ENCODE measurements at places on chromosomes 3 and 15. TPM values are rescaled to one million over a fixed set of nuclear protein-coding genes. Genes with fewer than 3 reads are reported as not detected.

GRCh38 chr3:189167027-189167766, 4.6 kb upstream of the TPRG1 start:
- H3K4me3 ChIP-seq = no peak overlapping the region
- H3K4me1 ChIP-seq = peaks cover 8% of the 10 kb centered on the region
- H3K36me3 ChIP-seq = no peaks in the 10 kb centered on the region
- H3K27me3 ChIP-seq = no peaks in the 10 kb centered on the region
- no peak overlapping the region for H3K27ac ChIP-seq

RBPMS2 gene
- total RNA-seq = not detected

DNA sequence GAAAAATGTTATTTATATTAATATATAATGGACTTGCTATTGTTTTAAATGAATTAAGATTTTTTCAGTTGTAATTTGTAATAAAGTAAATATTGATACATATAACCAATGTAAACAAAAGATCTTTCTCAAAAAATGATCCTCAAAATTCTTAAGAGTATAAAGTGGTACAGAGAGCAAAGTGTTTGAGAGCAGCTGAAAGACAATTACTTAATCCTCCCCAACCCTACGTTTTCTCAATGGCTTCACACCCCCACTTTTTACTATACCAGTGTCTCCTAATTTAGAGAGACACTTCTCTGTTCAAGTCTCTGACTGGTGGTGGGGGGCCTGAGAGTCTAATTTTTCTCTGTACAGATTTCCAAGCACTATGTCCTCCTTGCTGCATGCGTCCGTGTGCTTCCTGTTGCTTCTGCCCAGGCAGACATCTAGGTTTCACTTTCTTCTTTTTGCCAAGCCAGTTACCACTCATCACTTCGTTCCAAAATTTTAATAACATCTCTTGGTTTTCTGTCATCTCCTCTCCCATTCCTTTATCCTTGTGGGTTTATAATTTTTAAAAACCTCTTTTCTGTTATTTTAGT, 276.3 kb upstream of the DNAJC19 start:
- no peak overlapping the region for H3K27ac ChIP-seq
- no peak for DNase-seq
- peaks cover 8% of the 10 kb centered on the region for H3K4me1 ChIP-seq

GRCh38 chr3:32821686-32822296, 4.0 kb downstream of the TRIM71 start:
- peaks cover 3% of the 10 kb centered on the region for H3K4me1 ChIP-seq
- H3K36me3 ChIP-seq = no peaks in the 10 kb centered on the region
- no peak for DNase-seq
- peaks cover 60% of the 10 kb centered on the region for H3K27me3 ChIP-seq
- H3K27ac ChIP-seq = no peak overlapping the region

ANKDD1A gene
- total RNA-seq = 2.9 TPM

- peaks cover 8% of the 10 kb centered on the region for H3K4me1 ChIP-seq
- no peaks in the 10 kb centered on the region for H3K27me3 ChIP-seq
- H3K36me3 ChIP-seq = peaks cover 5% of the 10 kb centered on the region
These were observed 1.8 kb downstream of the IL20RB start for GRCh38 chr3:136959599-136959998.

DNA sequence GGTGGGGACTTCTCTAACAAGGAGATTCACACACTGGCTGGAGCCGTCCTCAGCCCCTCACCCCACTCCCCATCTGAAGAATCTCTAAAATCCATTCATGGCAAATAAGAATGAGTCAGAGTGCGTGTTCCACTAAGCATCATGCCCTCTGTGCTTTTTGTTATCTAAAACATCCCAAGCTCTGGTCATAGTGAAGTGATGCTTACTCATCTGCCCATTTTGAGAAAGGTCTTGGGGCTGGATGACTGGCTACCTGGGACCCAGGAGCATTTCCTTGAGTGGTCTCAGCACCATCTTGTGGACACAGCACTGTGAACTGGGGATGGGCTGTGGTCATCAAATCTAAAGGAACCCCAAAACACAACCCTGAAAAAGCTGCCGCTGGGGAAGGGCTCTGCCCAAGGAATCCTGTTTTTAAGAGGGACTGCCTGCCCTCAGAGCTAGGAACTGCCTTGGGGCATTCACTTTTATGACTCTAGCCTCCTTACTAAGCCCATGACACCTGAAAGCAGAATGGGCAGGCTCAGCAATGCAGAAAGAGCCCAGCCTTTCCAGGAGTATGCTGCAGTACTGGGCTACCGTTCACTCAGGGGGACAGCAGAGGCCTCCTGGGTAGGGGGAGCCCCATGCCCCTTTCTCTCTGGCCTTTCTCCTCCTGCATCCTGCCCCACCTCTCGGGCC, 53.5 kb downstream of the ZBTB38 start:
- no peaks in the 10 kb centered on the region for H3K27me3 ChIP-seq
- H3K27ac ChIP-seq = no peak overlapping the region
- H3K36me3 ChIP-seq = peaks cover 11% of the 10 kb centered on the region

DNA sequence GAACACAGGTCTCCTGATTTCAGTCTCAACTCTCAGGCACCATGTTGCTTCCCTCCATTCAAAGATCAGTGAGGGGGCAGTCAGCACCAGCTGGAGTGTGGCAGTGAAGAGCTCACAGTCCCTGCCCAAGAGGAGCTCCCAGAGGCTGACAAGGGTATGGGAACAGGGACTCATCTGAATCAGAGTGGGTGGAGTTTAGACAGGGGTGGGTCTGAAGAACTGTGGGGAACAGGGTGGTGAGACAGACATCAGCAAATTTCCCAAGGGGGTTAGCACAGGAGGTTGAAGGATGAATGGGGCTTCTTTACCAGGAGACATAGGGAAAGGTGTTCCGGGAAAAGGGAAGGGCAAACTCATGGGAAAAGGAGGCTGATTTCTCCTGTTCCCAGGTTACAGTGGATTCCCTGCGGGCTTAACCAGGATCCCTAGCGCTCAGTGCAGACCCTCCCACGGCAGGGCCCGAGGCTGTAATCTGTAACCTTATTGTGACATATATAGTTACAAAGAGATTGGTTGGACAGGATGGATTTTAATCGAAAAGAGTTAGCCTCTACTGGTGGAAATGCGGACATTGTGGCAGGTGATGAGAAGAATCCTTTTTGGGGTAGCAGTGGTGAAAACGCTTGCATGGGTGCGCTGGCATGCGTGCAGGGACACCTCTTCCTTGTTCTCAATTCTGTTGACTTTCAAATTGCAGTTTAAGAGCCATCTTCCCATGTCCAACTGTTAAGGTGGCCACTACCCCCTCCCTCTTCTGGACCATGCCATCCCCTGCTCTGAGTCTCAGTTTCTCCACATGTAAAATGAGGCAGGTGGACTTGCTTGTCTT, 160.3 kb downstream of the SMAD6 start:
- no peak overlapping the region for H3K27ac ChIP-seq
- no peak overlapping the region for H3K4me3 ChIP-seq
- peaks cover 9% of the 10 kb centered on the region for H3K4me1 ChIP-seq
- H3K36me3 ChIP-seq = no peaks in the 10 kb centered on the region

DNA sequence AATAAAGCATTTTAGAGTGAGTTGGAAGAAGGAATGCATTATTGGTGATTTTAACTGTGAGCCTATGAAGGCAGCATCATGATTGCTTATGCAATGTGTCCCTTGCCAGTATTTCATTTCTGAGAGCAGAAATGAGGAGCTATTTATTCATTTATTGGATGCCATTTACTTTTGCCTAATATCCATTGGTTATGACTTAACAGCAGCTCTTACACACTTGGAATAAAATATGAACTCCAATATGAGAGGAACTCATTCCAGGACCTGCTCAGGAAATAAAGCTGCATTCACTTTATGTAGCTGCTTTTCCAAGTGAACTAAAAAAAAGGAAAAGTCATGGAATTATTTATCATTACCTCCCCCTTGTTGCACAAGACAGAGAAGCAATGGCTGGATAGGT, 280.1 kb downstream of the LRTM1 start:
- H3K36me3 ChIP-seq = no peaks in the 10 kb centered on the region
- H3K4me1 ChIP-seq = no peaks in the 10 kb centered on the region
- H3K27ac ChIP-seq = no peak overlapping the region
- DNase-seq = no peak

RASGRP1 gene
- 46.6 TPM for total RNA-seq

GRCh38 chr3:183306798-183307671, 54.0 kb downstream of the B3GNT5 start:
- H3K4me3 ChIP-seq = no peak overlapping the region
- peaks cover 6% of the 10 kb centered on the region for H3K36me3 ChIP-seq
- peak; percentile 41 for DNase-seq
- H3K27ac ChIP-seq = peak overlapping the region; percentile 32
- peaks cover 26% of the 10 kb centered on the region for H3K4me1 ChIP-seq
- no peaks in the 10 kb centered on the region for H3K27me3 ChIP-seq

DNA sequence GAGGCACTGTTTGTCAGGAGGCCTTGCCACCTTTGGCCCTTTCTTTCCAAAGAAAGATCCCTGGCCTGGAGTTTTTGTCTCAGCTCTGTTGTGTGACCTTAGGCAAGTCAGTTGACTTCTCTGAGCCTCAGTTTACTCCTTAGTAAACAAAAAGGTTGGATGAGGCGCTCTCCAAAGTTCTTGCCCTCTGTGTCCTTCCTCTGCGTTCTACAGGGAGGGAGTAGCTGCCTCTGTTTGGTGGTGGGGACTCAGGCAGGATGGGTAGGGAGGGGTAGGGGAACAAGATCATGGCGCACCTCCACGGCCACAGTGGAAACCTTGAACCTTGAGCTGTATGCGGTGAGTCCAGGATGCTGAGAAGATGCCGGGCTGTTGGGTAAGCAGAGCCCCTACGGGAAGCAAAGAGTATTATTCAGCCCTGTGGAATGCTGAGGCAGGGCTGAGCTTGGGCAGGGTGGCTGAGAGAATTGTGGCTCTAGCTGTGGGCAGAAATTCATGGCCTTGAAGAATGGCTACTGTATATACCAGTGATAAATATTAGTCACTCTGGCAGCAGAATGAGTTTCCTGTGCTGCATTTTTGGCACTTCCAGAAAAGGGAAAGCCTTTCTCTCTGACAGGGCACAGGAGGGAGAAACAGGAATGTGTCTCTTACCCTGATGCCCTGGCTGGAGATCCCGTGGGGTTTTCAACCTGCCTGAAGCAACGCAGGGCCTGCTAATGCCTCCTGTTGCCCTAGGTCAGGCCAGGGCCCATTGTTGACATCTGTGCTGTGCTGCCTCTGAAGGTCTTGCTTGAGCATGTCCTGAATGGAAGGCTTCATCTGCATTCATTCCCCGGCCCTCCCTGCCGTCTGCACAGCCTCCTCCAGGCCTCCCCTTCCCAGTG, 39.9 kb downstream of the SMAD3 start:
- no peak overlapping the region for H3K4me3 ChIP-seq
- peaks cover 60% of the 10 kb centered on the region for H3K4me1 ChIP-seq
- no peaks in the 10 kb centered on the region for H3K27me3 ChIP-seq
- H3K36me3 ChIP-seq = peaks cover 18% of the 10 kb centered on the region
- peak overlapping the region; percentile 68 for H3K27ac ChIP-seq

GRCh38 chr15:53472883-53473282, 286.6 kb downstream of the WDR72 start:
- H3K4me3 ChIP-seq = no peak overlapping the region
- DNase-seq = no peak
- H3K4me1 ChIP-seq = no peaks in the 10 kb centered on the region
- no peaks in the 10 kb centered on the region for H3K36me3 ChIP-seq
- no peak overlapping the region for H3K27ac ChIP-seq

MED12L gene
- 2.1 TPM for total RNA-seq

- no peaks in the 10 kb centered on the region for H3K4me1 ChIP-seq
- no peak overlapping the region for H3K4me3 ChIP-seq
- DNase-seq = no peak
- no peaks in the 10 kb centered on the region for H3K27me3 ChIP-seq
These were observed 861.8 kb downstream of the SQOR start for GRCh38 chr15:46496491-46497115.

DNA sequence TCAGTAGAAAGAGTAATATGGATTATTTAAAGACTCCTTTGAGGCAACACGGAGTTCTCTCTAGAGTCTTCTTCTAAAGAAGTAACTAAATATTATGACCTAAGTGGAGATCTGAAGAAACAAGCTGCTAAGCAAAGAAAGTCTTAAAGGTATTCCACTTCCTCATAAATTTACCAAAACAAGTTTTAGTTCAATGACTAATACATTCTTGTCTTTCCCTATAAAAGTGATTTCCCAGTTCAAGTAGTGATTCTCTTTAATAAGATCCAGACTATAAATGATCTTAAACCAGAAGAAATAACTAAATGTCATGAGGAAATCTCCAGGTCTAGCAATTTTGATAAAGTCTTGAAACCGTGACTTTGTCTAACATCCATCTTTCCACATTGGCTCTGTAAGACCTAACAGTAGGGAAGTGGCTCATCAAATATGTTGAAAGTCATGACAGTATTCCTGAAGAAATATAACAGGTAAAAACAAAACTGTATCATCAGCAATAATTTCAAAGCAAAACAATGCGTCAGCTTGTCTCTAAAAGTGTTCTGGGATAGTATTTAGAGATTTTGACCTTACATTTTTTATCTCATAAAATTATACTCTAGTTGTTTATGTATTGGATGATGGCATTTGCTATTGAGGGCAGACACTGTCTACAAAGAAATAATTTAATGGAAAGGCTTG, 51.8 kb upstream of the NEDD4 start:
- H3K36me3 ChIP-seq = peaks cover 21% of the 10 kb centered on the region
- H3K4me1 ChIP-seq = peaks cover 28% of the 10 kb centered on the region
- no peak for DNase-seq

- no peak overlapping the region for H3K4me3 ChIP-seq
- no peak overlapping the region for H3K27ac ChIP-seq
- no peak for DNase-seq
- peaks cover 5% of the 10 kb centered on the region for H3K36me3 ChIP-seq
- no peaks in the 10 kb centered on the region for H3K4me1 ChIP-seq
These were observed 67.8 kb downstream of the OPA1 start for GRCh38 chr3:193660698-193661411.

CILP gene
- total RNA-seq = not detected

DNA sequence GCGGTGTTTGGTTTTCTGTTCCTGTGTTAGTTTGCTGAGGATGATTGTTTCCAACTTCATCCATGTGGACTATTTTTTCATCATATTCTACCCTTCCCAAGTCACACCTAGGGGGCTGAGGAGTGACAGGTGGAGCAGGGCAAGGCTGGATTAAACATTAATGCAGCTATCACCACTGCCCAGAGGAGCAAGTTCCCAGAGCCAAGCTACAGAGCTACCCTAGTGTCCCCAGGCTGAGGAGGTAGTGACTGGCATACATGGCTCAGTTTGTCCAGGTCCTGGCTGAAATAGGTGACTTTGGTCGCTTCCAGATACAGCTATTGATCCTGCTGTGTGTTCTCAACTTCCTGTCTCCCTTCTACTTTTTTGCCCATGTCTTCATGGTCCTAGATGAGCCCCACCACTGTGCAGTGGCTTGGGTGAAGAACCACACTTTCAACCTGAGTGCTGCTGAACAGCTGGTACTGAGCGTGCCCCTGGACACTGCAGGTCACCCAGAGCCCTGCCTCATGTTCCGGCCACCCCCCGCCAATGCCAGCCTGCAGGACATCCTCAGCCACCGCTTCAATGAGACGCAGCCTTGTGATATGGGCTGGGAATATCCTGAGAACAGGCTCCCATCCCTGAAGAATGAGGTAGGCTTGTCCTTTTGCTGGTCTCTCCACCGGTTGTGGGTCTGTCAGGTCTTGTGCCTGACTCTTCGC, at the start of gene SLC22A13:
Gene SLC22A13, plus strand, starts transcription at position 209 of the 704 bp plus-strand sequence. Its CDS starts 49 bp downstream, at position 258.
- no peak within 1 kb of the TSS for H3K4me3 ChIP-seq
- no peaks in the 10 kb centered on the region for H3K27me3 ChIP-seq
- H3K27ac ChIP-seq = no peak within 1 kb of the TSS
- peaks cover 25% of the 10 kb centered on the region for H3K4me1 ChIP-seq
- no peak for DNase-seq
- H3K36me3 ChIP-seq = peaks cover 2% of the 10 kb centered on the region

CD200 gene
- 32.7 TPM for total RNA-seq
